ENCODE measurements at places on chromosomes 7 and 10.

DNA sequence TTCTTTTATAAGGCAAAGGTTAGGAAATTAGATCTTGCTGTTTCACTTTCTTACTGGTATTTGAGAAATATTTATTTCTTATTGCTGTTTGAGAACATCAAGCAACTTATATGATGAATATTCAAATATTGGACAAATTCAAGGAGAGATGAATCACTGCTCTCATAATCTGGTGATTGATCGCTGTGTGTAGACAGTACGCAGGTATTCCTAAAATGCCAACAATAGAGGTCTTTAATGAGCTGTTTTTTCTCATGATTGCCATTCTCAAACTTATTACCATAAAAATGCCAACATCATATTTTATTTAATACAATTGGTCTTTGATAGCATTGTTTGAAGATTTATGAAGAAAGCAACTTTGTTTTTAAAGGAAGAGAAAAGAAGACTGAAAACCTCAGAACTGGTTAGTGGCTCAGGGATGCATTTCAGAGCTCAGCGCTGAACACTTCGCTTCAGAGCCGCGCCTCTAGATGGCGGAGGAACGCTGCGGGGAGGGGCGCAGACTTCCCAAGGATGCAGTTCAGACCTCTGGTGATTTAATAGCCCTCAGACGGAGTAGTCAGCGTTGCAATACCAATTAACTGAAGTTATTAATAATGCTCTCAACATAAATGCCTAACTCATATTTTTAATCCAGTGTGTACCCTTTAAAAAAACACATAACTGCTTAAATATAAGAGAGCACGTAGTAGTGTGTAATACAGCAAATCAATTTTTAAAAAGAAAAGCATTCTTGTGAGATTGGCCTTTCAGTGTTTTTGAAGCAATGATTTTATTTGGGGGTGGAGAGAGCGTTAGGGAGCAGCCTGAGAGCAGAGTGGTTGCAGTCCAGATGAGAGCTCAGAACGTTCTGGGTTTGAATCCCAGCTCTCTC is 38.5 kb upstream of the STEAP4 start:
- DNase-seq: no peak

DNA sequence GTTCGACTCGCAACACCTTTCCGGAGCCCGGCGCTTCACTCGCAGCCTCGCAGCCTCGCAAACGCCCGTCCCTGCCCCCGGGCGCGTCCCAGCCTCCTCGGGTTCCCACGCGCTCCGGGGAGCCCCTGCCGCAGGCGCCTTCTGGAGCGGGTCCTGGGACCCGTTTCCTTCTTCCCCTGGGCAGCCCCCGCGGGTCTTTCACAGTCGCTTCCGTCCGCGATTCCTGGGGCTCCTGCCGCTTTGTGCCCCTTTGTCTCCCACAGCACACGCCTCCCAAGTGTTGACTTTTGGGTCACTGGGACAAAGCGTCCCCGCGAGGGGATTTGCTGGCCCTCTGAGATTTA is 140.7 kb downstream of the DYNC2I1 start:
- no peak for DNase-seq

DNA sequence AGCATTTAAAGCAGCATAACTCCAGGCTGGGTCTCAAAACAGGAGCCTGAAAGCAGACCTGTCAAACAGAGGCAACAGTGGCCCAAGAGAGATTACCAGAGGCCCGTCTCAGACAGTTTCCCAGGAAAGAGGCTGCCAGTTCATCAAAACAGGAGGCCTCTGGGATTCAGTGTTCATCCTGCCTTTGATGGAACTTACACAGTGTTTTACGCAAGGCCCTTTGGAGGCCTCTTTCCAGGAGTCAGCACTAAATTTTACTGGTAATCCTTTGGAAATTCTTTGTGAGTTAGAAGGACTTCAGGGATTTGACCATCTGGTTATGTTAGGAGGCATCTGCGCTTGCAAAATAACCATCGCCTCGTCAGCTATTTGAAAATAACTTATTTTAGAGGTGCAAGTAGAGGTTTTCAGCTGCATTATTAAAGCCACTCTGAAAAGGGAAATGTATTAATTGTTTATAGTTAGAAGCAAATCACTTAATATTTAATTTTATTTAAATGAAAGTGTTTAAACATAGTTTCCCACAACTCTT is 501.2 kb upstream of the COBL start:
- DNase-seq: no peak

GRCh38 chr7:112124061-112124766 is 82.0 kb downstream of the DOCK4 start:
- DNase-seq: no peak

- DNase-seq: no peak
Measured at GRCh38 chr7:149562602-149563001, 65.0 kb upstream of the ZNF746 start.

DNA sequence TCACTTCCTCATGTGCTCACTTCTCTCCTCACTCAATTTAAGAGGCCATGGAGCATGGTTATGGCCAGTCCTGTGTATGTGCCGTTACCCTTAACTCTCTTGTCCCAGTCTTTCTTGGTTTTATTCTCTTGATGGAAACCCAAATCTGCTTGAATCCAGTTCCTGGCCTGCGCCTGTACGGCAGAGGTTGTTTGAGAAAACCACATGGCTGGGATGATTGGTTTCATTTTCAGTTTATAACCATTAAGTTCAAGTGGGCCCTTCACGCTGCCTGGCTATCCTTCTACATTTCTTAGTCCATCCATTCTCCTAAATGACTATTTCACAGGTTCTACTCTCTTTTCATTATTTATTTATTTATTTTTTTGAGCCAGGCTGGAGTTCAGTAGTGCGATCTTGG is 1.6 kb upstream of the ZNF239 start:
- no peak for DNase-seq

GRCh38 chr10:16828114-16828568 is 10.9 kb upstream of the RSU1 start:
- no peak for DNase-seq

- no peak for DNase-seq
Measured at GRCh38 chr7:99314504-99314903, 11.2 kb upstream of the ARPC1A start.

DNA sequence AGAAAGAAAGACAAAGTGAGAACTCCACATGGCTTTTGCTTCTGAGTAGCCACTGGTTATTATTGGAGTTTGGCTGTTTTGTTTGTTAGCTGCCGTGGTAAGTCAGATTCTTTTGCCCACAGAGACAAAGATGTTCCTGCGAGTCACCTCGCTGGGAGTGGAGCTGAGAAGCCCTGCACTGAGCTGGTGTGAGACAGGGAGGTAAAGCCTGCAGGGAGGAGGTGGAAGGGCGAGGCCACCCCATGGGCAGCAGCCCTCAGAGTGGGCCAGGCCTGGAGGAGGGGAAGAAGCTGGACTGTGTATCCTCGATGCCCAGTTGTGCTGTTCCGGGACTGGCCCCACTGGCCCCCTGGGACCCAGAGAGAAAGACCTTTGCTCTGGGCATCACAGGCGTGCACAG is 14.3 kb upstream of the NOM1 start:
- DNase-seq: no peak

GRCh38 chr7:135745703-135746312 is 2.8 kb downstream of the FAM180A start:
- no peak for DNase-seq

- no peak for DNase-seq
Measured at GRCh38 chr10:94443047-94443446, 40.7 kb downstream of the TBC1D12 start.

- no peak for DNase-seq
Measured at GRCh38 chr10:108736111-108736510, 1187.2 kb downstream of the XPNPEP1 start.
